ENCODE measurements at places on chromosomes 7 and 10. TPM values are rescaled to one million over a fixed set of nuclear protein-coding genes. Genes with fewer than 3 reads are reported as not detected.

GRCh38 chr10:84308481-84309304, 19.7 kb upstream of the CCSER2 start:
- H3K27me3 ChIP-seq = no peaks in the 10 kb centered on the region
- peaks cover 27% of the 10 kb centered on the region for H3K4me1 ChIP-seq
- no peaks in the 10 kb centered on the region for H3K36me3 ChIP-seq
- peak; percentile 63 for DNase-seq
- peak overlapping the region; percentile 8 for H3K27ac ChIP-seq

GRCh38 chr10:118496525-118496924, 98.9 kb downstream of the PRLHR start:
- H3K4me1 ChIP-seq = no peaks in the 10 kb centered on the region
- H3K36me3 ChIP-seq = no peaks in the 10 kb centered on the region
- H3K27me3 ChIP-seq = no peaks in the 10 kb centered on the region
- H3K27ac ChIP-seq = no peak overlapping the region
- DNase-seq = no peak

DNA sequence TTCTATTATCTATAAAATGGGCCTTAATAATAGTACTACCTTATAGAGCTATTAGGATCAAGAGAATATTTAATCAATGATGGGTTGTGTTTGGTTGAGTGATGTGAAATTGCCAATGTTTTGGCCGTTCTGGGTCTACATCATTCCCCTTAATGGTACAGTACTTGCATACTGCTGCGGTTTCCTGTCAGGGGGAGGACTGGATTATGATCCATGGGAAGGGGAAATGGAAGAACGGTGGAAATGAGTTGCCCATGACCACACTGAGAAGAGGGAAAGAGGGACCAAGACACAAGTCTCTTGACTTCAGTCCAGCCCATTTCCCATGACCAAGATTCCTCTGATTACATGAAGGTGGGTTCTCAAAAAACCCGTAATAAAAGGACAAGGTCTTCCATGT, 999 bp upstream of the MRPS24 start:
- peak overlapping the region; percentile 82 for H3K4me3 ChIP-seq
- H3K27me3 ChIP-seq = no peaks in the 10 kb centered on the region
- no peak for DNase-seq
- H3K4me1 ChIP-seq = peaks cover 35% of the 10 kb centered on the region

GRCh38 chr10:43737003-43737402, 88.3 kb upstream of the ZNF32 start:
- H3K27ac ChIP-seq = no peak overlapping the region
- no peak for DNase-seq
- no peaks in the 10 kb centered on the region for H3K27me3 ChIP-seq
- H3K36me3 ChIP-seq = no peaks in the 10 kb centered on the region
- no peaks in the 10 kb centered on the region for H3K4me1 ChIP-seq

- peaks cover 1% of the 10 kb centered on the region for H3K4me1 ChIP-seq
- H3K36me3 ChIP-seq = no peaks in the 10 kb centered on the region
- DNase-seq = no peak
- H3K27ac ChIP-seq = no peak overlapping the region
- H3K27me3 ChIP-seq = no peaks in the 10 kb centered on the region
- no peak overlapping the region for H3K4me3 ChIP-seq
These were observed 10.9 kb downstream of the PAPSS2 start for GRCh38 chr10:87670586-87670985.

DNA sequence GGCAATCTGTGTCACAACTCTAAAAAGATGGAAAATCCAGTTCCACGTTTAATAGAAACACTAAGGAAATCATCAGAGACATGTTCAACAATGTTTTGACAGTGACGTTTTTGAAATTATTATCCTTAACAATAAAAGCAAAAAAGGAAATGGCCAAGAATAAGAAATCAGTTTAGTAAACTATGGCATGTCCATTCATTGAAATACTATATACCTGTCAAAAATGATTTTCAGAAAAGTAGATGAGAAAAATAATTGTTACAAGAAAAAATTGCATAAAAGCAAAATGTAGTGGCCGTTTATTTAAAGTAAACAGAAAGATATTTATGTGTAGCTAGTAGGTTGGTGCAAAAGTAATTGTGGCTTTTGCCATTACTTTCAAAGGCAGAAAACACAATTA, 345.4 kb upstream of the NPSR1 start:
- no peaks in the 10 kb centered on the region for H3K27me3 ChIP-seq
- no peak overlapping the region for H3K27ac ChIP-seq
- no peaks in the 10 kb centered on the region for H3K36me3 ChIP-seq
- no peak overlapping the region for H3K4me3 ChIP-seq
- H3K4me1 ChIP-seq = no peaks in the 10 kb centered on the region
- no peak for DNase-seq

Gene SPDYE16
- not detected for total RNA-seq

Gene AMZ1
- total RNA-seq = not detected
